ENCODE measurements at places on chromosomes 12 and 14.
A peak's percentile ranks its signal among the peaks of the same experiment; 100 is the strongest.

GRCh38 chr14:33938131-33938949, 12.5 kb downstream of the EGLN3 start:
- no peak for DNase-seq

GRCh38 chr14:49589387-49589786, 3.2 kb upstream of the RPS29 start:
- no peak for DNase-seq

DNA sequence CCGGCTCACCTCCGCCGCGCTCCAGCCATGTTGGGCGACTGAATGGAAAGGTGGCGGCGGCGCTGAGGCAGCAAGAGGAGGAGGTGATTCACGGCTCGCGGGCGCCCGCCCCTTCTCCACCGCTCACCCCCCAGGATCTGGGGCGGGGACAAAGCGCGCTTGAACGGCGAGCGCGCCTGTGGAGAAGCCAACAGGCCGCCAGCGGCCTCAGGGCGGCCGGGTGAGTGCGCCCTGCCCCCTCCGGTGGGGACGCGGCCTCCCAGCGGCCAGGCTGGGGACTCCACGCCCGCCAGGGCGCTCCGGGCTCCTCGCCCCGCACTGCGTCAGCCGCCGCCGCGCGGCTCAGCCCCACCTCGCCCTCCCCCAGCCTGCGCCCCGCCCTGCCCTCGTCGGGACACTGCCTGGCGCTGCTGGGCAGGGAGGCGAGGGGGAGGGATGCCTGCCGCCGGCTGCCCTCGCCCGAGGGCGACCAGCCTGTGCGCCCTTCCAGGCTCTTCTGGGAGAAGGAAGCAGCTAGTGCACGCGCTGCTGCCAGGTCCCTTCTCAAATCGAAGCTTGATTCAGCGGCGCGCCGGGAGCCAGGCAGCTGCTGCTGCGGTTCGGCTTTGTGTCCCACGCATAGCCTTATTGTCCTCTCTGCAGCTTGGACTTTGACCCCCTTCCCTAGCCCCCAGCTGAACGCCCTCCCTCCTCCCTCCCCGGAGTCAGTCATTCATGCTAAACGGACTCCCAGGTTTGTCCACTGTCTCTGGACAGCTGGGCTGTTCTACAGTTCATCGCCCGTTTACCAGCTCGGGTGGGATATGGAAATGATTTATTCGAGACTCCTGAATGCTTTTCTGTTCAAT, at the start of gene KIF21A:
KIF21A (minus strand) TSS at position 40 of the 848 bp plus-strand sequence. CDS start 150 bp downstream, outside the sequence.
- peak; percentile 59 for DNase-seq

DNA sequence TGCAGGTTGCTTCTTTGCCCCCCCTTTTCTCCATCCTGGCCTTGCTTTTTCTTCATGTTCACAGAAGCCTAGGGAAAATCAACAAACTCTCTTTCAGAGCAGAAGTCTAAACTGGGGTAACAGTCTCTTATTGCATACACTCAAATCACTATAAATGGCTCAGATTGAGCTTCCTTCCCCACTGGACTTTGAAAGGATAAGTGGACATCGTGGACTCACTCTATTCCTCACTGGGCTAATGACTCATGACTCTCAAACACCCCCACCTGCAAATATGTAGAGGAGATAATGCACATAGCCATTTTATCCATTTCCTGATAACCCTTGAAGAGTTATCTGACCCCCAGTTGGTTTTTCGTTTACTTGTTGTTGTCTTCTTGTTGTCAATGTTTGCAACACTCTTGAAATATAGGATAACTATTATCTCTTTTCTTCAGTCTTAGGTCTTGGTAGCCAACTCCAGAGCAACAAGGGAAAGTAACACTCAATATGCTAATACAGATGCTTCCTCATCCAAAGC, 221.3 kb downstream of the PIK3C2G start:
- no peak for DNase-seq

- DNase-seq: no peak
Observed at GRCh38 chr12:41627476-41627875, 439.4 kb downstream of the PDZRN4 start.

GRCh38 chr12:110224379-110225304, 56.4 kb upstream of the ATP2A2 start:
- DNase-seq: peak; percentile 81

DNA sequence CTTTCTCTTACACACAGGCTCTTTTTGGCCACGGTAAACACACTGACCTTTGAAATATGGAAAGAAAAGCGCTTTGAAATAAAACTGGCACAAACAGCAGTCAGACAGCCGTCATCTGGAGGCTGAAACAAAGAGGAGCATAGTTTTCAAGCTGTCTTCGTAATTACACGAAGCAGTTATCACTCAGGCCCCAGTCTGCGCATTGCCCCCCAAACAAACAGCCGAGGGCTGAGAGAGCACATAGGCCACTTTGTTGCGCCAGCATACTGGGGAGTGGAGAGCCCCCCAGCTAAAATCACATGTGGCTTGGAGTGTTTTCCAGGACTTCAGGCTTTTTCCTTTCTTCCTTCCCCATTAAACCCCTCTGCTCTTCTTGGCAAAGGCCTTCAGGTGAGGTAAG, 142.9 kb upstream of the BTG1 start:
- no peak for DNase-seq

GRCh38 chr12:49577589-49578315, 9.8 kb upstream of the MCRS1 start:
- no peak for DNase-seq

- DNase-seq: no peak
Observed at GRCh38 chr12:9114946-9115345, 773 bp downstream of the A2M start.

GRCh38 chr12:62933602-62934238, 1.2 kb downstream of the PPM1H start:
- DNase-seq: no peak

GRCh38 chr12:24754690-24755638, 193.9 kb downstream of the BCAT1 start:
- DNase-seq: peak; percentile 62

DNA sequence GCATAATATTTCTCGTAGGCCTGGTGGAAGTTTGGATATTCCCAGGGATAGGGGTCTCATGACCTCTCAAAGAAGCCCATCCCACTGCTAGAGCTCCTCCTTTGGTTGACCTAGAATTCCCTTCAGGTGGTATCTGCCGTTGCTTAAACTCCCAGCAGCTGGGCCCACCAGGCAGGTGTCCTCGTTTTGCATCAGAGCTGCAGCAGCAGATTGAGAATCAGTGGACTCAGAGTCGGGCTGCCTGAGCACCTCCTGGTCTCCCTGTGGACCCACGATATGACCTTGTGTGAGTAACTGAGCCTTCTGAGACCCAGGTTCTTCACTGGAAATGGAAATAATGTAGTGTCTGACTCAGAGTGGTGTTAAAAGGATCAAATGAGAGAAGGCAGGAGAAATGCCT, 132.7 kb downstream of the PAPOLA start:
- DNase-seq: no peak

- DNase-seq: no peak
Observed at GRCh38 chr12:124620606-124621295, 53.3 kb upstream of the NCOR2 start.

DNA sequence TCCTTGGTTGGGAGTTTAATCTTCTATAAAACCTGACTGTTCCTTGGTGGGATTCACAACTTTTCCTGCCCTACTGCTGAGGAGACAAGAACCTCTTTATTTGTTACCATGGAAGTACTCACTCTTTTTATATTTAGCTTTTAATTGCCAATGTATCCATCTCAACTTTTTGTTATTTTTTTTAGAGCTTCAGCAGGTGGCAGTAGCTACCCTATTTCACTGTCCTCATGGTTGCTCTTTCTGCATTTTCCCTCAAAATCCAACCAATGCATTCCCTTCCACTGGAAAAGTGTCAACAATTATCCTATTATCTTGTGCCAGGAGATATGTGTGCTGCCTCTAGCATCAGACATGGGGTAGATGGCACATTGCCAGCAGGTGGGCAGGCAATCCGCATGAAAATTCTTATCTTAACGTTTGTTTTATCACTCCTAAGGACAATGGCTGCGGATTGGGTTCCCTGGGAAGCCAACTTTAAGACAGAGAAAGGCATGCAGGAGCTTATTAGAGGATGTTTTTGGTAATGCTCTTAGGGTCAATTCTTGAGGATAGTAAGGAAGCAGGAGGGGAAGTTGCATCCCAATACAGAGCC, 406.4 kb downstream of the SNAPC1 start:
- DNase-seq: no peak

GRCh38 chr14:22971152-22971551, 11.2 kb downstream of the AJUBA start:
- no peak for DNase-seq

DNA sequence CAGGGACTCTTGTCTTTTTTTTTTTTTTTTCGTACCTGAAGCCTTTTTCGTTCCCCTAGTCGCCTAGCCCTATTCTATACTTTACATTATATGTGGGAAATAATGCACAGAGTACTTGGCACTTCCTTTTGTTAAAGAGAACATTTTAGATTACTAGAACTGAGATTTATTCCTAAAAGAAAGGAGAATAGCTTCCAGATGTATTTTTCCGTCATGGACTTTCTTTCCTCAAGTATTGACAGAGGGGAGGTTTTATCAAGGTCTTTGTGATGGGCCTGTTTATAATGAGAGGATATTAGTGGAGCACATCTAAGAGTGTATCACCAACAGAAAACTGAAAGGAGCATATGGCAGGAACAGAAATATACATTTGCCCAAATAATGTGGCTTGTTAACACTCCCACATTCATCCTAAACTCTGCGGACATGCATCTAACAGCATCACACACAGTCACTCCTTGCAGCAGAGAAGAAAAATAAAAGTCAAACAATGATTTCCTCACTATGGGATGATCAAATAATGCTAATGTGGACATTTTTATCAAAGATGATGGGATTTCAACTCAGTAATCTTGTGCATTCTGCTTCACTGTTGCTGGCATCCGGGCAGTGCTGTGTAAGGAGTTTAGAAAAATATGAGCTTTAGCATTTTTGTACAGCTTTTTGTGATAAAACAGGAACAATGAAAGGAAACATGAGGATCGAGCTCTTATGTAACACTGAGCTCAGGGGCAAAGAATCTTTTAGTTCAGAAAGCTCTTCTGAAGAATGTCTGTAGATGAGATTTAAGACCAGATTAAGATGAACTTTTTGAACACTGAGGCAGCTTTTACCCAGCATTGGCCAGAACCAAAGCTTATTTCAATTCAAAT, 183.1 kb downstream of the EGLN3 start:
- DNase-seq: peak; percentile 32

GRCh38 chr12:52659395-52659794, 7.4 kb upstream of the KRT2 start:
- no peak for DNase-seq

- no peak for DNase-seq
Observed at GRCh38 chr14:91219517-91220389, 24.8 kb downstream of the GPR68 start.

- no peak for DNase-seq
Observed at GRCh38 chr12:67018105-67018504, 251.1 kb upstream of the CAND1 start.

DNA sequence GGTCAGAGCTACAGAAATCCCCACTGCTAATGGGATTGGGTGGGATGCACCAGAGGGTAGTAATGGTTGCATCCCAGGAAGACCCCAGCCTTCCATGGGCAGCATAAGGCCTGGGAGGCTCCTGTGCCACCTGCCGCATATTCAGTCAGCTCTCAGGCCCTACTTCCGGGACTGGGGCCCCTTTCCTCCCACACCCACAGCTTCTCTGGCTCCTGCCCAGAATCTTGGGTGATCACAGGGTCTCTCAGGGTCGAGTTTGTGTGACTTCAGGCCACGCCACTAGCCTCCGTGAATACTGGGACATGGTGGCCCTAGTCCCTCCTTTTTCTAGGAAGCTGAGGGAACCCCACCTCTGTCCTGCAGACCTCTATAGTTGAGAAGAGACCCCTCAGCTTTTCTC, 66.8 kb upstream of the RIN3 start:
- no peak for DNase-seq

- no peak for DNase-seq
Observed at GRCh38 chr14:67377916-67378315, 17.8 kb downstream of the EIF2S1 start.

- no peak for DNase-seq
Observed at GRCh38 chr12:92628476-92628875, 74.3 kb upstream of the PLEKHG7 start.

GRCh38 chr14:95134304-95134933, 22.9 kb downstream of the DICER1 start:
- DNase-seq: no peak

- no peak for DNase-seq
Observed at GRCh38 chr12:126219654-126220279, 1154.5 kb downstream of the AACS start.

GRCh38 chr12:75969768-75970167, 61.8 kb downstream of the PHLDA1 start:
- no peak for DNase-seq

GRCh38 chr12:124432376-124432775, 135.0 kb downstream of the NCOR2 start:
- DNase-seq: no peak

DNA sequence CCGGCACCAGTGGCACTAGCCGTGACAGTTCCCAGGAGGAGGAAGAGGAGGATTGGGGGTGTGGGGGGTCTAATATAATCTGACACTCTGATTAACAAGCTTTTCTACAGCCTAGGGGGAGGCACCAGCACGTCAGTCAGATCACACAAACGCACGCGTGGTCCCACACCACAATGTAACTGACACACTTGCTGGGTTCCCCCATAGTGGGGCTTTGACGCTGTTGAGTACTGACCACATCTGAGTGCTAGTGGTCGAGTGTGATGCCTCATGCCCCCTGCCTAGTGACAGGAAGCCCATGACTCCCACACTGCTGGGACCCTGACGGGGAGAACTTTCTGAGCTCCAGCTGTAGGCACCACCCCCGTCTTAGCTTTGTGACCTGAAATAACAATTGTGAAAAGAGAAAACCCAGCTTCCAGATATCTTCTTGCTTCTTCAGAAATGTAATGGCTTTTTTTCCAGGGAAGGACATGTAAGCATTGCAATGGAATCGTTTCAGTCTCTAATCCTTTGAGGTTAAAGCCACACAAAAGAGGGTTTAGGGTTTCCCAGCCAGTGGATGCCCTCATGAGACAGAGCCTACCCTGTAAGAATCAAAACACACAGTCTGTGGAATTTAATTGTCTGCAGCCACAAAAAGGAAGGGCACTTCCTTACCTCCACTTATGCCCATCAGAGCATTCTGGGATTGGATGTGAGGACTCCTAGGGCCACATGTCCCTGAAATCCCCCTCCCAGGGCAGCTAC, 183.9 kb downstream of the PIWIL1 start:
- no peak for DNase-seq

DNA sequence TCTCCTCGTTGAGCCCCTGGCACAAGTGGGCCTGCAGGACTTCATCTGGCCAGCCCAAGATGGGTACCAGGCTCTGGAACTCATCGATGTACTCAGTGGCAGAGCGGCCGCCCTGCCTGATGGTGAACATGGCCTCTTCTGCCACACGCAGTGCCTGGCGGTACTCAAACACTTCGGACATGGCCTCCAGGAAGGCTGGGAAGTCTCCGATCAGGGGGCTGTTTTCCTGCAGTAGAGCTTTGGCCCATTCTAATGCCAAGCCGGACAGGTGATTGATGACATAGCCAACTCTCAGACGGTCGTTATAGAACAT, 19.8 kb downstream of the RTL1 start:
- DNase-seq: no peak

- DNase-seq: no peak
Observed at GRCh38 chr12:15268927-15269552, 47.8 kb upstream of the RERG start.

All from AG09309 (cell line).